SJCRH30 (cell line): ENCODE measurements at places on chromosomes 1 and 21.

- DNase-seq, result no peak
Measured at GRCh38 chr1:111515291-111516004, 12.0 kb upstream of the ADORA3 start.

GRCh38 chr1:91699339-91699974 lies 186.5 kb downstream of the TGFBR3 start:
- no peak for DNase-seq

- no peak for DNase-seq
Measured at GRCh38 chr1:62368989-62369388, 49.8 kb upstream of the KANK4 start.

DNA sequence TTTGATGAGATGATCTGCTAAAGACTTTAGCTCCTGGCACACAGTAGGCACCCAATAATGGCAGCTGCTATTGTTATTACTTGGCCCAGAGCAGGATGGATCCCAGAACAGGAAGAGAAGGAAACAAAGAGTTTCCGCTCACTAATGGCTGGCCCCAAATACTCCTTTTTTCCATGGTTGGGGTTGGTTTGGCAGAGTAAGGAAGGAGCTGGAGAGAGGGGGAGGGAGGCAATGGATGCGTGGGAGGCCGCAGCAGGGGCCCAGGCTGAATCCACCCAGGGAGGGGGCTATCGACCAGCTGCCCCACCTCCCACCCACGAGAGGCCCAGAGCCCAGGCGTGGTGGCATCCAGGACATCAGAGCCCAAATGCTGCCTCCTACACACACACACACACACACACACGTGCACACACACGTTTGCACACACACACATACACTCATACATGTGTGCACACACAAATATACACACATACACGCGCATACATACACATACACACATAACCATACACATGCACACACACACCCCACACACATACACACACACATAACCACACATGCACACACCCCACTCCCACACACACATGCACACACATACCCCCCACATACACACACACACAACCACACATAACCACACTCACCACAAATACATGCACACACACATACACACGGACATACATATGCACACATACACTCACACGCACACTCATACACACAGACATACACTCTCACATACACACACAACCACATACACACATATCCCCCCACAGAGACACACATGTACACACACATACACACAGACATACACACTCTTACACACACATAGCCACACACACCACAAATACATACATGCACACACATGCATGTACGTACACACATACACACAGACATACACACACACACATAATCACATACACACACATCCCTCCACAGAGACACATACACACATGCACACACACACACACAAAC lies 25.2 kb downstream of the C1QB start:
- no peak for DNase-seq

GRCh38 chr1:177174921-177175634 lies 4.3 kb downstream of the BRINP2 start:
- DNase-seq, result no peak

- no peak for DNase-seq
Measured at GRCh38 chr1:235265900-235266299, 62.1 kb downstream of the ARID4B start.

DNA sequence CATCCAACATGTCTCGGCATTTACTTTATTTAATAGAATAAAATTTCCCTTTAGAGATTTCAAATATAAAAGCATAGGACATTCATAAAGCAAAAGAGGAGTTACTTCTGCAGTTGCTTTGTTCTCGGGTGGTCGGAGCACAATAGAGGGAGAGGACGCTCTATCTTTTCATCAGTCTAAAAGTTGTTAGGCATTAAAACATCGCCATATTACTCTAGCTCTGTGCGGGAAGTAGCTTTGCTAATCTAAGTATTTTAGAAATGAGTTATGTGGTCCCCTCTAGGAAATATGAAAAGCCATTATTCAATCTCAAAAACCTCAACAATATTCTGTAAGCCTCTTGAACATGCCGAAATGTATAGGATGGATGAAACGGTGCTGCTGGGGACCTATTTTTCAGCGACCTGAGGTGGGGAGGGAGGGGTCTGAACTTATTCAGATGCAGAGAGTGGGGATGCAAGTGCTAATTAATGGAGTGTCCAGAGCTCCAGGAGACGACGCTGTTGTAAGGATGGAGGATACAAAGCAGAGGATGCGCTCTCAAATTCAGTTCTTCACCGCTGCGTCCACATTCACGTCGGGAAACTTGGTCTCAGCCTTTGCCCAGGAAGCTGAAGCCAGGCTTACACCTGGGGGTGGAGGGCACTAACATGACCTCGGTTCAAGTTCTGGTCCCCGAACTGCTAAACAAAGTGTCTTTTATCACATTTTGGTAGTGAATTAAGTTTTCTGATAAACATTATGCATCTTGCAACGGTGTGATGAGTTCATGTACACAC lies 6.3 kb downstream of the CDKN2C start:
- peak; percentile 60 for DNase-seq

DNA sequence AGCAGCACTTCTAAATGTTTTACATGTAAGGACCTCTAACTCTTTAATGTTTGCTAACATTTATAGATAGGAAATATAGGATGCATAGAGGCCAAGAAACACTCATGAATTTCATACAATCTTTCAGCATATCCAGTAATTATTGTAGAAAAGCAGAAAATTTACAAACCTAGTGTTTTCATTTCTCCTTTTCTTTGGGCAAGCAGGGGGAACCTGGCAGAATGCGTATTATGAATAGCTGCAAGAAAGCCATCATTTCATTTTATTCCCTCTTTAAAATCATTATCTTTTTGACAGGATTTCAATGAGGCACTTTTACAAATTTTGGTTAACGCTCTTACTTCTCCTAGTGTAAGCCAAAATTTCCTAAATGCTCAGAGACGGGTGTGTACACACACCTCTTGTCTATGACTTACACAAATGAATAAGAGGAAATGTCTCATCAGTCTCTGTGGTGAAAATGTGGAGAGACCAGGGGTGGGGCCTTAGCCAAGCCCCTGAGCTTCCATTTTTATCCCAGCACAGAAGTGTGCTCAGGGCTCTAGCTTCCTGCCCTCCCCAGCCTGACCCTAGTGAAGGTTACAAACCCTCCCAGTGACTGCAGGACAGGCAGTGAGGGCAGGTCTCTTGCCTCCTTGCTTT lies 91.6 kb downstream of the LRRC8C start:
- no peak for DNase-seq

GRCh38 chr21:14454016-14455009 lies 71.4 kb upstream of the HSPA13 start:
- DNase-seq, result no peak

DNA sequence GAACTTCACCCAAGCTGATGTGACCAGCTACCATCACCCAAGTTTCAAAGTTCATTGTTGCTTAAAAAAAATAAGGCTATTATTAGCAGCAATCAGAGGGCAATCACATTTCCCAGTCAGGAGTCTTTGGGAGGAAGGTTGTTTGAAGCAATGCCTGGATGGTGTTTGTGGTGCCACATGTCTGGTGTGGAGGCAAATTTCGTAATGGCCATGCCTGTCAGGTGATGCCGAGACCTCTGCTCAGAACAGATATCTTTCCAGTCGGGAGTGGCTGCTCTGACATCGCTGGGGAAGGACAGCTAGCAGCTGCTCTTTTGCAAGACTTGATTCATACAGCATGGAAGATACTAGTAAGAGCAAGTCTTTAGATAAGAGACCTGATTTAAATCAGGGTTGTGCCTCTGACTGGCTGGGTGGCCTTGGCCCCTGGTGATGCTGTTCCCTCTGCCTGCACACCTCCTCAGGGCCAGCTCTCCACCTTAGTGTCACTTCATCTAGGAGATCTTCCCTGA lies 187.8 kb upstream of the JUN start:
- no peak for DNase-seq

GRCh38 chr1:198639671-198640143 lies 867 bp downstream of the PTPRC start:
- no peak for DNase-seq

DNA sequence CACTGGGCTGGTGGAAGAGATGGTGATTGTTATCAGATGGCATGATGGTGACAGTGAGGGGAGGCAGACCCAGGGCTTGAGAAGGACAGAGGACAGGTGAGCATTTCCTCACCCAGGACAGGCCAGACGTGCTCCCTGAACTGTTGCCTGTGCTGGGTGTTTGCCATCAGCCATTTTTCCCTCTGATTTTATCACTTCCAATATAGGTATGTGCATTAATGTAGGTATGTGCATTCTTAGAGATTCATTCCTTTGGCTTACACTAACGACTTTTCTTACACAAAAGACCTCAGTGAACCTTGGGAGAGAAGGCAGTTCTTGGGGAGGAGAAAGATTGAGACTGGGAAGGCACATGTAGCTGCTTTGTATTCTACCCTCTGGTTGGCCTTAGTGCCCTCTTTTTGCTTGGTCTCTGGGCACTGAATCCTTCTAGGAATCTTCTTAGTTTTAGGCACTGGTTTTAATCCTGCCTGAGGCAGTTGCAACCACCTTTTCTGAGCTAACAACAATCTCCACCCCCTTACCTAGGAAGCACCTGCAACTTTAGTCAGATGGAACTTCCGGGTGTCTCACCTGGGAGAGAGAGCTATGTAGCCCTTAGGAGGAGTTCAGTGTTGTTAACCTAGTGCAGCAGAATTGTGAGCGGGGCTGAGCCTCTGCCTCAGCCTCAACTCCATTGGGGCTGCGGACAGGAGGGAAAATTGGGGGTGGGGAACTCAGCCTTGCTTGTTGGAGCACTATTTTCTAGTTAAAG lies 30.9 kb downstream of the C1orf116 start:
- no peak for DNase-seq

- DNase-seq, result no peak
Measured at GRCh38 chr1:54002544-54003248, 15.3 kb downstream of the LDLRAD1 start.

GRCh38 chr1:221972276-221973235 lies 230.7 kb upstream of the DUSP10 start:
- no peak for DNase-seq

- peak; percentile 70 for DNase-seq
Measured at GRCh38 chr1:42931108-42931539, 27.5 kb downstream of the SLC2A1 start.
